ENCODE measurements at places on chromosomes 4 and X. TPM values are rescaled to one million over a fixed set of nuclear protein-coding genes. Genes with fewer than 3 reads are reported as not detected.

Gene NR3C2
- 17.0 TPM for total RNA-seq

Gene CYLC1
- total RNA-seq = not detected

Gene RTL5
- 10.6 TPM for total RNA-seq

Gene PTPN13
- total RNA-seq = 59.0 TPM

Gene ADGRG4
- not detected for total RNA-seq

Gene WDR1
- 303 TPM for total RNA-seq

Gene LUZP4
- not detected for total RNA-seq

Gene SYTL5
- total RNA-seq = 0.65 TPM

Gene ZFP42
- total RNA-seq = 0.96 TPM

Gene LONRF3
- 14.4 TPM for total RNA-seq

Gene YIPF7
- total RNA-seq = not detected

Gene CT45A5
- not detected for total RNA-seq

Gene TREX2
- 1.1 TPM for total RNA-seq

Gene C4orf51
- total RNA-seq = not detected

Gene CT45A10
- not detected for total RNA-seq

Gene GPR50
- total RNA-seq = not detected

Gene PJA1
- total RNA-seq = 20.7 TPM

Gene ZNF157
- total RNA-seq = 0.20 TPM

Gene EVC
- 29.3 TPM for total RNA-seq

Gene CENPVL3
- not detected for total RNA-seq

Gene KIAA1210
- total RNA-seq = not detected

Gene RXFP1
- total RNA-seq = 2.7 TPM

Gene TRIM2
- total RNA-seq = 64.5 TPM

Gene CHRDL1
- 31.2 TPM for total RNA-seq

Gene TLR3
- 24.6 TPM for total RNA-seq

Gene AMBN
- not detected for total RNA-seq

Gene WDR17
- total RNA-seq = 4.3 TPM

Gene TMEM154
- total RNA-seq = 6.7 TPM

Gene TADA2B
- total RNA-seq = 19.4 TPM

Gene FREM3
- total RNA-seq = not detected

Gene BMPR1B
- 0.61 TPM for total RNA-seq

Gene CXCL1
- total RNA-seq = 39.0 TPM

Gene UGT2B15
- total RNA-seq = not detected

Gene SPOCK3
- 0.71 TPM for total RNA-seq

Gene SLC25A31
- total RNA-seq = not detected

Gene EPHA5
- not detected for total RNA-seq

Data from left lung (tissue), 14 donors.